ENCODE measurements at places on chromosomes 2 and 18.

GRCh38 chr2:57760381-57760801 is 286.2 kb upstream of the VRK2 start:
- DNase-seq: no peak

DNA sequence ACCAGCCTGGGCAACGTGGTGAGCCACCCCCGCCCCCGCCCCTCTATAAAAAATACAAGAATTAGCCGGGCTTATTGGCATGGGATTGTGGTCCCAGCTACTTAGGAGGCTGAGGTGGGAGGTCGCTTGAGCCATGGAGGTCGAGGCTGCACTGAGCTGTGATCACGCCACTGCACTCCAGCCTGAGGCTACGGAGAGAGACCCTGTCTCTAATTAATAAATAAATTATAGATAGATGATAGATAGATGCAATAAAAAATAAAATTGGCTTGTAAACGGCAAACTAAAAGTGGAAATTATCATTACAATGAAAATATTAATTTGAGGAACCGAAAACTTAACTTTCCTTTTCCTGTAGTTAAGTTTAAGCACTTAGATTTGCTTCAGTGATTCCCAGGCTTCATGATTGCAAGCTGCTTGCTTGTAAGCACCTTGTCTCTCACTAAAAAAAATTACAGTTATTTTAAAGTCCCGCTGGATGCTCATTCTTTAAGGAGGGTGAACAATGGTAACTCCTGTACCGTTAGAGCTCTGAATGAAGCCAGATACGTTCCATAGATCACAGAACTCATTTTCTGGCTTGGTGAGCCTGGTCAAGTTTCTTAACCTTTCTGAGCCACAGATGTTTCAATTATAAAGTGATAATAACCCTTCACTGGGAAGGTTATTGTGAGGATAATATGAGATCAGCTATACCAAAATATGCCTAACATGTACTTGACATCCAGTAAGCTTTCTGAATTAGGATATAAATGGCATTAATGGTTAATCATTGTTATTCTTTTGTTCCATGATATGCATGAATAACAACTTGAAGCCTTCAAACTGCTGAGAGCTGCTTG is 9.3 kb upstream of the NARS1 start:
- DNase-seq: no peak

DNA sequence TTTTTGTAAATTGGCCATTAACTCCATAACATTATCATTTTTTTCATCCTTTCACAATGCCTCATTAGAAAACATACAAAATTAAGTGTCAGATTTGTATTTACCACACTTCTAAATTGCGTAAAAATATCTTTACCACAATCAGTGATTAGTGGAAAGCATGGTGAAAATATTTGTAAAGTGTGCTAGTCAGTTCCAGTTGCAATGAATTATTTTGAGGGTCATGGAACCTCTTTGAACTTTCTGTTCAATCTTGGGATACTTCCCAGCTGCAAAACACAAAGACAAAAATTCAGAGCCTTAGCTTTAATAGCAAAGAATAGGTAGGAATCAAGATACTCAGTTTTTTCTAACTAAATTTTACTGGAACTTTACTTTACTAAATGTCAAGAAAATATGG is 4.0 kb upstream of the COL3A1 start:
- DNase-seq: no peak

- DNase-seq: no peak
These were observed 14.7 kb downstream of the MAP3K20 start for GRCh38 chr2:173090276-173090877.

GRCh38 chr18:58842978-58843687 is 21.5 kb upstream of the ZNF532 start:
- no peak for DNase-seq

- no peak for DNase-seq
These were observed 60.0 kb downstream of the TMEM131 start for GRCh38 chr2:97935719-97936161.

GRCh38 chr2:196066291-196067087 is 2.1 kb downstream of the DNAH7 start:
- no peak for DNase-seq

DNA sequence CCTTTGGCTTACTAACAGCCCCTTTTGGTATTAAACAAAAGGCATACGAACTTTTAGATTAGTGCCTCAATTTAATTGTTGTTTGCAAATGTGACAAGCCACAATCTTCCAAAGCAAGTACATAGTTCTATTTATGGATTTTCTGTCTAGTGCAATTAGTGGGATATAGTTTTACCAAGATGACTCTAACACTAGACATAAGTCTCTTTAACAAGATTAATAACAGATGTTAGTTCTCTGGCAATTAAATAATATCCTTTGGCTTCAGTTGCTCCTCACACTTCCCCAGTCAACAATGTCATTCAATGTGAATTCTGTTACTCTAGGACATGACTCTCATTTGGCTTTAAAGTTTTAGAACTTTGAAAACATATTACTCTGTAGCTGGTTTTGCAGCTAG is 16.7 kb upstream of the MC4R start:
- no peak for DNase-seq

- DNase-seq: no peak
These were observed 872 bp downstream of the DSG2 start for GRCh38 chr18:31498574-31499524.

DNA sequence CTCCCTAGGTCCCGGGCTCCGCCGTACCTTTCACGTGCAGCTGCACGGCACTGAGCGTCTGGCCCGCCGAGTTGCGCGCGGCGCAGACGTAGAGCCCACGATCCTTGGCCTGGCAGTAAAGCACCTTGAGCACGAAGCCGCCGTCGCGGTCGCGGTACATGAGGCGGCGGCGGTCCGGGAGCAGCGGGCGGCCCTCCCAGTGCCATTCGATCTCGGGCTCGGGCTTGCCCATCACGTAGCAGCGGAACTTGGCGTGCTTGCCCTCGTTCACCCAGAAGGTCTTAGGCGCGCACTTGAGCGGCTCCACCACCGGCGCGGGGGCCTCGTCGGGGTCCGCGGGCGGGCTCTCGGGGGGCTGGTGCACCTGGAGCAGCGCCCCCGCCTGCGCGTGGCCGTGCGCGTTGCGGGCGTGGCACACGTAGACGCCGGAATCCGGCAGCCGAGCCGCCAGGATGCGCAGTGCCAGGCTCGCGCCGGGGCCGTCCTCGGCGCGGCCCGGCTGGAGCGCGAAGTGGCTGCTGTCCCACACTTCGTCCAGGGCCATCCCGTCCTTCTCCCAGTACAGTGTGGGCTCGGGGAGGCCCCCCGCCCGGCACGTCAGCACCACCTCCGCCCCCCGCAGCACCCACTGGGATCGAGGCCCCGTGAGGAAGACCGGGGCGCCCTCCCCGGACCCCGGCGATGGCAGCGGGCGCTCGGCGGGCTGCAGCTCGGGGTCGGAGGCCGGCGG is 980 bp downstream of the OBSL1 start:
- DNase-seq: no peak

GRCh38 chr2:20128506-20129330 is 77.3 kb upstream of the LAPTM4A start:
- DNase-seq: no peak

DNA sequence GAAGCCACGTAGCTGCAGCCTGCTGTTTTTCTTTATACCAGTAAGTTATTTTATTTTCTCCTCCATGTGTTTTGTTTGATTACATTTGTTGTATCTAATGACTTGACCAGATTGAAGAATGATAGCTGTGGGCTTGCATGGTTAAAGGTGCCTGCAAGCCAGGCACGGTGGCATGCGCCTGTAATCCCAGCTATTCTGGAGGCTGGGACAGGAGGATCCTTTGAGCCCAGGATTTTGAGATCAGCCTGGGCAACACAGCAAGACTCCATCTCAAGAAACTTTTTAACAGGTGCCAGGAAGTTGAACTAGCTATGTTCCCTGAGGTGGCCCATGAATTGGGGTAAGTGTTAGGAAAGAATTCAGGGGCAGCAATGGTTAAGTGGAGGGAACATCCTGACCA is 179.4 kb downstream of the IRS1 start:
- no peak for DNase-seq

DNA sequence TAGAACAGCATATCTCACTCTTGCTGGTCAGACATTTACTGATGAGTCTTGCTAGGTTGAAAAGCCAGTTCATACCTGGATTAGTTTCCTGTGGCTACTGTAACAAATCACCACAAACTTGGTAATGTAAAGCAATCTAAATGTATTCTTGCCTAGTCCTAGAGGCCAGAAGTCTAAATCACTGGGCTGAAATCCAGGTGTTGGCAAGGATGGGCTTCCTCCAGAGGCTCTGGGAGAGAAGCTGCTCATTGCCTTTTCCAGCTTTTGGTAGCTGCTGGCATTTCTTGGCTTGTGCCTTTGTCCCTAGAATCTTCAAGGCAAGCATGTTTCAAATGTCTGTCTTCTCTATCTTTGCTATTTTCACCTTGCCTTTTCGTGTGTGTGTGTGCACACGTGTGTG is 62.3 kb upstream of the MAP4K3 start:
- DNase-seq: no peak

- DNase-seq: no peak
These were observed 271.0 kb downstream of the TGIF1 start for GRCh38 chr18:3720818-3721545.

DNA sequence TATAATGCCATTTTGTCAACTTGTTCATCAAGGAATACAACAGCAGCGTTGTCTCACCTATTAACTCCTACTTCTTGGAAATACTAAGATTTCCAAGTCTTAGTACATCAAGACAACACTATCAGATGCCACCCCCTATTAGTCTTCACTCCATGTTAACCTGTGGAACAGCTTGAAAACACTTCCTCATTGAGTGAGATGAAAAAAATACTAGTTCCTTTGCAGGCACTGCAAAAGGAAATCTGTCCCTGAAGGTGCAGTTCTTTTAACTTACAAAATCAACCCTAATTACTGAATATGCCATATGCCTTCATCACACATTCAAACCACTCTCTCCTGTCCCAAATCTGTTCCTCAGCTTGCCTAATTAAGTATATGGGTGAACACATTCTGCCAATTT is 4.0 kb downstream of the CWC22 start:
- no peak for DNase-seq

DNA sequence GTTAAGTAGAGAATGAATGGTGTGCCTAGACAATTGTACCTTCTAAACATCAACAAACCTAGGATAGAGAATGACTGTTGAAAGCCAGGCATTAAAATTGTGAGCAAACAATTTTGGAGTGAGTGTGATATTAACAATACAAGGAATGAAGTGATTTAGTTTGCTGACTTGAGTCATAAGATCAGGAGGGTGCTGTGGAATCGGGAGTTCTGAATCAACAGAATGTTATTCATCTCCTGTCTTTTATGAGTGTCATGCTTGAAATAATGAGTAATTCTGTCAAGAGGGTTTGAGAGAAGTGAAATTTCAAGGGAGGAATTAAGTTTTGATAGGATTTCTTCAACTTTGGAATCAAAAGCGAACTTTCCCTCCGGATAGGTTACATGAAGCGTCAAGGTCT is 214.4 kb upstream of the DSEL start:
- no peak for DNase-seq

GRCh38 chr2:102736410-102737409 is 25.1 kb upstream of the TMEM182 start:
- DNase-seq: no peak

DNA sequence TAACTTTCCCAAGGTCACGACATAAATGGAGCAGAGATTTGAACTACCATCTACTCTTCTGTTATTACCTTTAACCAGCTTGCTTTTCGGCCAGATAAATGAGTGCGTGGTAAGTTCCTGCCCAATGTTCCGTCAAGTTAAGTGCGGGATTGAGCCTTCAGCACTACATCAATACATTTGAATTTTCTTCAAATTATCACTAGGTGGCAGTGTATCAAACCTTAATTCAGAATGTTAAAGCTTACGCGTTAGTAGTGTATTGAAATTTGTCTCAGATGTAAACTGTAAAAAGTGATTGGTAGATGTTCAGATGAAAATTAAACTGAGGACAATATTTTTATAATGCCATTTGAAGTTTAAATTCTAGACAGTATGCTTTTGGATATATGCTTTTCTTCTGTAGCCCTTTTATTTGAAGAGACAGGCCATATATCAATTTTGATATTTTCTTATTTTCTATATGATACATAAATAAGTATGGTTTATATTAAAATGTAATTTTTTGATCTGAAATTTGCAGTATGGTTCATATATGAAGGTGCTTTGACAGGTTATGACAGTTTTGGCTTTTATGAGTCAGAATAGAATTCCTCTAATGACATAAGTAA is 681.3 kb downstream of the ADCYAP1 start:
- no peak for DNase-seq

DNA sequence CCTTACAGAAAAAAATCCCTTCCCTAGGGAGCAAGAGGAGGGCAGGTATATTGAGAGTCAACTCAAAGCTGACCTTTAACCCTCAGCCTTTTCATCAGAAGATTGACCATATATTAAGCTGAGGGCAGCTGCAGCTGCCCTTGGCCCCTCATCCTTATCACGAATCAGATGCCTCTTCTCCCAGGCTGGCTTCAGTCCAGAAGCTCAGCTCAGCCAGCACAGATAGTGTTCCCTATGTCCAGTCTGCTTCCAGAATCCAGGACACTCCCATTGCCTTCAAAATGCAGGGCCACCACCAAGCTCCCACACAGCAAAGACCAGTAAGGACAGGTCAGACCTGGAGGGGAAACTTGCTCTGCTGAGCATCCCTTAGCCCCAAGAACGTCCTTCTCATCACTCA is 146.1 kb downstream of the BCL11A start:
- no peak for DNase-seq

DNA sequence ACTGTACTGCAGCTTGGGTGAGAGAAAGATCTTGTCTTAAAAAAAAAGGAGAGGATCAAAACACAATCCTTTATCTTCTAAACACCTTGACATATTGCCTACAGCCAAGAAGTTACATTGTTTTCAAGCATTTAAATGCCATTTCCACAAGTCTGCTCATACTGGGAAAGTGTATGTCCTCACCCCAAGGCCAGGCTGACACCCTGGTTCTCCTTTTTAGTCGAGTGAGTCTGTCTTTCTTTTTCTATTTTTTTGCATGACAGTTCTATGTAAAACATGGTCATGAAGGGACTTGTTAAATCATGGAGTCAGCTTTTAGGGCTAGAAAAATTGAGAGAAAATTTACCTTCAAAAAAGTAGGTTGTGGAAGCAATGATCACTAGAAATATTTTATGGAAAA is 233.3 kb downstream of the FAM210A start:
- no peak for DNase-seq

- DNase-seq: no peak
These were observed 145.3 kb downstream of the SLC4A3 start for GRCh38 chr2:219772697-219773096.

DNA sequence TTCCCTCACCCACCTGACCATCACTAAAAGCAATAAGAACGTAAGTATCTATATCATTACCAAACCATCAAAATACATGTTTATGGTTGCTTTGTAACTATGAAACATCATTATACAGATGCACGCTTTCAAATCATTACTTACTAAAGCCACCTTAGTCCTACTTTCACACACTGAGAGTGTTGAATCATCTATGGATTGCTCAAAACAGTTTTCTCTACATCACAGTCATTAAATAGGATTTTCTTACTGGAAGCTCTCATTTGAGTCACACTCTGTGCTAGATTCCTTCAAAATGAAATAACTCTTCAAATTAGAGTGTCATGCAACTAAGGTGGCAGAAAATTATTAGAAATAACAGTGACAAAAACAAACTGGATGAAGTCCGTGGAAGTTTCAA is 878.4 kb downstream of the CPS1 start:
- DNase-seq: no peak
